ENCODE measurements at places on chromosomes 1 and 21.
A peak's percentile ranks its signal among the peaks of the same experiment; 100 is the strongest.

DNA sequence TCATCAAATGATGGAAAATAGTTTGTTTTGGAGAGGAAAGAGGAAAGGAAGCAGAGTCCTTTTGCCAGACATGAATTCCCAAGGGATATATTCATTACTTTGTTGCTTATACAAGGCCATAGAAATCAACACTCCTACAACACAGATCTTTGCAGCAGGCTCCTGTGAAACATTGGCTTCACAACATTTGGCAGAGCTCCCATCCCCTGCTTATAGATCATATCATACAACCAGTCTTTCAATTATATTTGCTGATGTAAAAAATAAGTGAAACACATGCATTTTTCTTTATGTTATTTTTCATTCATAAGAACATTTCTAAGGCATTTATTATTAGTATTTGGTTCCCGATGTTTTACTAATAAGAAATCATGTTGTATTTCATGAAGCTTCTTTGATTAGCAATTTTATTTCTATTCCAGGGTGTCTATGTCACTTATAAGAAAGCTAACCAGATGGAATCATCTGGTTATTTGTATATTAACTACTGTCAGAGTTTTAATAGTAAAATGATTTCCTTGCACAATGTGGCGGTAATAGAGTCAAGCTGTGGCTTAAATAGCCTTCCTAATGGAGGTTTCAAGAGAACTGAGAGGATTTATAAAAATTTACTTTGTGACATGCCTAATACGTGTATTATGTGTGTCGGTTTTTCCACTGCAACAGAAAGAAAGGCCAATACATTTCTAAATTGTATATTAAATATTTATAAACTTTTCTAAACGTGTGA is 470.3 kb upstream of the NCAM2 start:
- no peak for DNase-seq

DNA sequence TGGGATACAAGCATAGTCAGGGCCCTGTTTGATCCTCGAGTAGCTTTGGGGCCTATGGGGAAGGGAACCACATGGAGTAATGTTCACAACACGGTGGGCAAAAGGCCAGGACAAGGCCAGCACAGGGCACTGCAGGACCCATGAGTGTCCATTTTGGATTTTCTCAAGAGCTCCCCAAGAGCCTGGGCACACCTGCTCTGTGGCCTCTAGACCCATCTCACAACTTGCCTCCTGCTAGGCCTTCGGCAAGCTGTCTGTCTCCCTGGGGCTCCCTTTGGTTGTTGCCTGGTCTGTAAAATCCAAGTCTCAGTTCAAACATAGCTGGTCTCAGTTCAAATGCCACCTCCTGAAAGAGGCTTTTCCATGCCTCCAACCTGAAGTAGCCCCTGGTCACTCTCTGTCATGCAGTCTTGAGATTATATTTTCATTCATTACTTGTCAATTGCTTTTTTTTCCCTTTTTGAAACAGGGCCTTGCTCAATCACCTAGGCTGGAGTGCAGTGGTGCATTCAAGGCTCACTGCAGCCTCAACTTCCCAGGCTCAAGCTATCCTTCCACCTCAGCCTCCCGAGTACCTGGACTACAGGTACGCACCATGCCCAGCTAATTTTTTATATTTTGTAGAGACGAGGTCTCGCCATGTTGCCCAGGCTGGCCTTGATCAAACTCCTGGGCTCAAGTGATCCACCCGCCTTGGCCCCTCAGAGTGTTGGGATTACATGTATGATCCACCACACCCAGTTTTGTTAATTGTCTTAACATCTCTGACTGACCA is 107.4 kb downstream of the MATN1 start:
- no peak for DNase-seq

- DNase-seq = peak; percentile 21
Measured at GRCh38 chr1:12618965-12619791, 1.2 kb upstream of the DHRS3 start.

GRCh38 chr1:229640455-229640854 is 14.4 kb downstream of the URB2 start:
- no peak for DNase-seq

DNA sequence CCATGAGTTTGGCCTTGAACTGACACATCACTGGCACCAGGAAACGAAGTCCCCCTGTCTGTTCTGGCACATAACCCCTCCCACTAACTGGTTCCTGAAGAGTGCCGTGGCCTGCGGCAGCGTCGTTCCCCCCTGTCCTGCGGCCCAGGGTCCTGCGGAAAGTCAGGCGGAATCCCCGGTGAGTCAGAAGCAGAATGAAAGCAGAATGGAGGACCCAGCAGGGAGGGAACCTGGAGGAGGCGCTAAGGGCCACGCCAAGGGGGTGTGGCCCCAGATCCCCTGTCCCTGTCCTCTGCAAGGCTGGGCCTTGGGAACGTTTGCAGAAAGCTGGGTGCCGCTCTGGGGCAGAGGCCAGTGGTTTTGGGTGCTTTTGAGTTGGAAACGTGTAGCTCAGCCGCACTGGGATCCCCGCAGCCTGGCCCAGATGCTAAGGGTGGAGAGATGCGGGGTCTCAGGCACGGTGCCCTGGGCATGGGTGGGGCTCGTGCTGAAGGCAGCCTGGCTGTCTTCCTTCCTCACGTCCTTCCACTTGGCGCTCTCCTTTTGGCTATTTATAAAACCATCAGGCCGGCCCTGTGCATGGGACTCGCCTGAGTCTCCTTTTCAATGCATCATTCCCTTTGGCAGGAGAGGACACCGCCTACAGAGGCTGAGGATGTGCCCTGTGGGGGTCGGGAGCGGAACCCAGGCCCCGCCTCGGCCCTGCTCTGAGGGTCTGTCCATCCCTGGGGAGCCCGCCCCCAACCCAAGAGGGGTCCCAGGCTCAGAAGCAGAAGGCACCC is 36.2 kb downstream of the TP73 start:
- DNase-seq = no peak

GRCh38 chr1:201562257-201562656 is 23.3 kb downstream of the NAV1 start:
- no peak for DNase-seq

DNA sequence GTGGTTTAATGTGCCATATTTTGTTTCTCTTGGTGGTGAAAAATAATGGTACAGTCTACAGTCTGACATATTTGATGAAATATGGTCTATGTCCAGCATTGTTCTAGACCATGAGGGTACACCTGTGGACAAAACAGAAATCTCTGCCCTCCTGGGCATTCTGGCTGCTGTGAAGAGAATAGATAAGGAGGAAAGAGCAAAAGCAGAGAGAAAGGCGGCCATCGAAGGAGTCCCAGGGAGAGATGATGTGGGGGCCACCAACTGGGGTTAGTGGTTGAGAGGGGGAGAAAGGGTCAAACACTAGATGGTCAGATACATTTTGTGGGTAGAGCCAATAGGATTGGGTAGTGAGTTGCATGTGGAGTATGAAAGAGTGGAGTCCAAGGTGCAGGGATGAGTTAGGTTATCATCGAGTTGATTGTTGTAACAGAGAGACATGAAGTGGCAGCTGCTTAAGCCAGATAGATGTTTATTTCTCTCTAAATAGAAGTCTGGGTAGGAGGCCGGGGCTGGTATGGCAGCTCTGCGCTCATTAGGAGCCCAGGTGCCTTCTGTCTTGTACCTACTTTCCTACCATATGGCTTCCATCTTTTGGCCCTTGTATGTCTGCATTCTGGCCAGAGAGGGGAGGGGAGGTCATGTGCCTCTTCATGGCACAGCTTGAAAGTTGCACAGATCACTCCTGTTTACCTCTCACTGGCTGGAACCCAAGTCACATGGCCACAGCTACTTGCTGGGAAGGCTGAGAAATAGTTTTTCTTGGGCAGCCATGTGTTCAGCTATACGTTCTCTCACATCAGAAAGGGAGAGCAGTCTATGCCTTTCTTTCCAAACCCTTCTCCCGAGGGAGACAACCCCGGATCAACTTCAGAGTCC is 13.0 kb downstream of the UBE4B start:
- DNase-seq = no peak

GRCh38 chr1:211551638-211552460 is 27.1 kb downstream of the SLC30A1 start:
- DNase-seq = no peak

- no peak for DNase-seq
Measured at GRCh38 chr1:8871539-8871935, 6.9 kb downstream of the ENO1 start.

DNA sequence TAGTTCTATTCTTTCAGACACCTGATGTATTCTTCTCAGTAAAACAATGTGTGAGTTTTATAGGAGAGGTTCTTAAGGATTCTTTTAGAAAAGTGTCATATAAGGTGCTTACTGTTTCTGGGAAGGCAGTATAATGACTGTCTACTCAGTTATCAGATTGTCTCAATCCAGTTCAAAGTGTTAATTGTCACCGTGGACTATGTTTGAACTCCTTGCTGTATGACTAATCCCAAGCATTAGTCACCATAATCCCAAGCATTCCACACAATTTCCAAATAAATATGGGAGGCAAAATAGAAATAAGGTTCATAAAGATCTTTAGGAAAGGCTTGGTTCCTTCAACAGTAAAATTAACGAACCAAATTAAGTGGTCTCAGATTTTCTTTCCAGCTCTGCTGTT is 342.1 kb upstream of the NR5A2 start:
- DNase-seq = no peak

DNA sequence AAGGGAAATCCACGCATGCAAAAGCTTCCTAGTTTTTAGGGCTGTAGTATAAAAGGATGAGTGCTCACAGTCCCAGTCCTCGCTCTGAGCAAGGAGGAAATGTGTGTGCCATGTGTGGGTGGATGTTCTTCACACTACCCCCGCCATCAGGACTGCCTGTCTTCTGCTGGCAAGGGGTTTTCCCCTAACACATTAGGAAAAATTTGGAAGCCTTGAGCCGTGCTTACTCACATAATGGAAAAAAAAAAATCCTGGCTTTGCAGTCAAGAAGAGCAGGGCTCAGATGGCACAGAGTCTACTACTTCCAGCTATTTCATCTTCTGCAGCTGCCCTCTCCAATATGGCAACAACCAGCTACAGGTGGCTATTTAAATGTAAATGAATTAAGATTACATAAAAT is 363.1 kb downstream of the PLPP3 start:
- DNase-seq = no peak

DNA sequence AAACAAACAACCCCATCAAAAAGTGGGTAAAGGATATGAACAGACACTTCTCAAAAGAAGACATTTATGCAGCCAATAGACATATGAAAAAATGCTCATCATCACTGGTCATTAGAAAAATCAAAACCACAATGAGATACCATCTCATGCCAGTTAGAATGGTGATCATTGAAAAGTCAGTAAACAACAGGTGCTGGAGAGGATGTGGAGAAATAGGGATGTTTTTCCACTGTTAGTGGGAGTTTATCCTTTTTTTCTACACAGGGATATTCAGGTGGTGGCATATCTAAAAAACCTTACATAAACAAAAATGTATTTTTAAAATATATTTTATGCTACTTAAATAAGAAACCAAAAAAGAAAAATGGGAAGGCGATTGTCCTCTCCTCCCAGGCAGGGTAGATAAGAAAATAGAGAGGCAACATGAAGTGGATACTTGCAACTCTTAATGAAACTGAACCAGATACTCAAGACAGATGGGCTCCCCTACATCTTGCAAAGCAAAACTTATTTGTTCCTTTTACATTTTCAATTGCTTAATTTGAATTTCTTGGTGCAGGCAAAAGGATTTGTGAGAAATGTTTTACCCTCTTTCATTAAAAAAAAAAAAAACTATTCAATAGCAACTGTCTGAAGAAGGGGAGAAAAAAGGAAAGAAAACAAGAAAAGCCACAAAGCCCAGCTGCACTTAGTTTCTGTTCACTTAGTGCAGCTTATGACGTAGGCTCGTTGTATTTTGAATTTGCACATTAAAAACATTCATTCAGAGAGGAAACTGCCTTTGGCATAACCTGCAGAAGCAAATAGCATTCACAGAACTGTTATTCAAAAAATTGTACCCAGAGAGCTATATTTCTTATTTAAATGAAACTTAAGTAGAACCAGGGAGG is 36.9 kb upstream of the RGS1 start:
- DNase-seq = peak; percentile 95

- no peak for DNase-seq
Measured at GRCh38 chr1:230858918-230859729, 9.2 kb downstream of the C1orf198 start.

GRCh38 chr1:233367057-233367803 is 39.7 kb downstream of the MAP3K21 start:
- DNase-seq = no peak

DNA sequence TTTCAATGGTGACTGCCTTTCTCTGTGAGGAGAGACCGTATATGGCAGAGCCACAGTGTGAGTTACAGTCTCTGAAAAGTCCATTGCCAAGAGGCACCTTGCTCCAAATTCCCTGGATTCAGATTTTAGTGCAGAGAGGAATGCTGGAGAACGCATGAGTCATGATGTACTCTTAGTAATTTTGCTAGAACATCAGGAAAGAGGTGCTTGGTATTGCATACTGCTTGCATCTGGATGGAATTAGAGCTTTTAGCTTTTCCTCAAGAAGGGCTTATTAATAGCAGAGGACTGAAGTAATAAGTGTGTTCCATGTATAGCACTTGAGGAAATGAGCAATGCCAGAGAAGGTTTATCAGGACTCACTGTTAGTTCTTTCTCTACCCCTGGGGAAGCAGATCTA is 40.5 kb upstream of the AKT3 start:
- no peak for DNase-seq

DNA sequence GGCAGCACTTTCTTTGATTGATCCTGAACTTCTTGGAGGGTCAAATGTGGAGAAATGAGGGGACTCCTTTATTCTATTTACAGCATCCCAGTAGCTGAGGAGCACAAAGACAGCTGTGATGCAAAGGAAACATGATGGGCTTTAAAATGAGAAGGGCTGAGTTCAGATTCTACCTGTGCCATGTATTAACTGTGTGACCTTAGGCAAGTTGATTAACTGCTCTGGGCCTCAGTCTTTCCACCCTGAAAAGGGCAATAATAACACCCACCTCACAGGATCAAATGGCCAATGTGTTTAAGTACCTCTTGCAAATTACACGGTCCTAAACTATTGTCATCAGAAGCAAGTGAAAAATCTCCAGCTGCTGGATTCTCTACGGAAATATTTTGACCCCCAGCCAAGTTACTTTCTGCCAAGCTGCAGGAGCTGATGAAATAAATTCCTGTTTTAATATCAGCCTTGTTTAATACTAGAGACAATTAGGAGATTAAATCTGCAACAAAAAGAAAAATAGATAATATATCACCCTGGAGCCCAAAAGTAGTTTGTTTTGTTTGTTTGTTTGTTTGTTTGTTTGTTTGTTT is 15.7 kb downstream of the TMEM81 start:
- no peak for DNase-seq

DNA sequence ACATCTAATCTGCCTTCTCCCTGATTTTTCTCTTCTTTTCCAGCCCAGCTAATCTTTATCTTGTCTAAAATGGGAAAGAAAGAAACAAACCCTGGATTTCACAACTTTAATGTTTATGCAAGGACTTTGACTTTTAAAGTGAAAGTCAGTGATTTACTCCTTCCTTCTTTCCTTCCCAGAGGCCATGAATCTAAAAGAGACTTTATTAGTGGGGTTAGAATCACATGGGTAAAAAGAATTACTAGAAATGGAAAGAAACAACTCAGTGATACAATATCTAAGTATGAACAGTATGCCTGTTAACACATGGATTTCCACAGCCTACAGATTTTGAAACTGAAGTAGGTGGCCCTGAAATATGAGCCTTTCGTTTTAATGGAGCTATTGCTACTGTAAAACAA is 59.8 kb upstream of the KCNK2 start:
- no peak for DNase-seq
